ENCODE measurements at places on chromosomes 5 and 9.
A peak's percentile ranks its signal among the peaks of the same experiment; 100 is the strongest.

DNA sequence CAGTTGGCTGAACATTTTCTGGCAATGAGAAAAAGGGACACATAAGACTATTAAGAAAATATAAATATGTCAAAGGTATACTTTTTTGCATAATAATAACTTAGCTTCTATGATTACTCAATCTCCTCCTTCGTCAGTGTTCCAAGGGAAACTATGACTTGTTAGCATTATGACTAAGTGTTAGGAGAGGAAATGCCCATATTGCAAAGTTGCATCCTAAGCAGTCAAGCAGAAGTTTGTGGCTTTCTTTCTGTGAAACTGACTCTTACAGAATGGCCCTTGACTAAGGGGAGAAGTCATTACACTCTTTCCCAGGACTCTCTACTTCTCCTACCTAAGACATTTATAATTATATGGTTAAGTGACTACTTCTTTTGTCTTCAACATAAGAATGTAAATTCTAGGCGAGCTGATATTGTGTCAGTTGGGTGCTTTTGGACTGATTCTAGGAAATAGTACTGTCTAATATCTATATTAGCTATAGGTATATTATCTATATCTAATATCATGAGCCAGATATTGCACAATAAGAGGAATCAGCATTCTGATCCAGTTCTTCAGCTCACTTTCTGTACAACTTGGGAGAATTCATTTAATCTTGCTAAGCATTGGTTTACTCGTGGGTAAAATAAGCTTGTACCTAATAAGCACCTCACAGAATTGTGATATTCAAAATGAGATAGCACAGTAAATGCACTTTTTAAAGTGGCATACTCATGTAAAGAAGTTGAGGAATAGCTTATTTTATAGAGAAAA is 16.4 kb upstream of the SPINK6 start:
- peak; percentile 98 for DNase-seq

DNA sequence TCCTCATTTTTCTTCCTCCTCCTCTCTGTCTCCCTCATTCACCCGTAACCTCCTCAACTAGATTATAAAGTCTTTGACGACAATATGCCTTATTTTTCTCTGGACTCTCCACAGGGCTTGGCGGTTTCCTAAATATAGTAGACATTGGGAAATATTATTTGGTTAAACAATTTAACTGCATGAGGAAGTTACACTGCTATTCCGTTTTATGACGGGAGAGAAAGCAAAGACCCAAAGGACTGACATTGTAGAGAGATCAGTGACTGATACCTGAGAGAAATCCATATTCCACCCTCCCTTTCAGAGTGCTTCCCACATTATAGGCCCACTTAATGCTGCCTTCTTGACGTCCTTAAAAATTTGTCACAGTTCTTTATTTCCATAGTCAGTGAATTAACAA is 51.2 kb downstream of the GDA start:
- DNase-seq = no peak

- no peak for DNase-seq
Measured at GRCh38 chr5:78260771-78261170, 33.7 kb downstream of the AP3B1 start.

GRCh38 chr9:99451112-99451606 is 229.1 kb downstream of the SEC61B start:
- DNase-seq = no peak

GRCh38 chr5:95760273-95761191 is 29.4 kb downstream of the RHOBTB3 start:
- peak; percentile 70 for DNase-seq

DNA sequence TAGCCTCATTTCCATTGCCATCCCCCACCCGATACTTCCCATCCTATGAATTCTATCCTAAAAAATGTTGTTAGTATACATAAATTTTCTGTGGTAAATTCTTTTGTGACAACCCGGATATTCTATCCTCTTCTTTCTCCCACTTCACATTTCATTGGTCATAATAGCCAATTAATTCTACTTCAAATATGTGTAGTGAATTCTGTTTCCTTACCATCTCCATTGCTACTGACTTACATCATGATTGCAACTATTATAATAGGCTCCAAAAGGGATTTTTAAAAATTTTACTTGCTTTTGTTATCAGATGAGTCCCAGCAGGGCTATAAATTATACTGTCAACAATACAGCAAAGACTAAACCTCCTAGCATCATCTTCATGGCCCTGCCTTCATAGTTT is 1326.8 kb downstream of the PTPRD start:
- no peak for DNase-seq

DNA sequence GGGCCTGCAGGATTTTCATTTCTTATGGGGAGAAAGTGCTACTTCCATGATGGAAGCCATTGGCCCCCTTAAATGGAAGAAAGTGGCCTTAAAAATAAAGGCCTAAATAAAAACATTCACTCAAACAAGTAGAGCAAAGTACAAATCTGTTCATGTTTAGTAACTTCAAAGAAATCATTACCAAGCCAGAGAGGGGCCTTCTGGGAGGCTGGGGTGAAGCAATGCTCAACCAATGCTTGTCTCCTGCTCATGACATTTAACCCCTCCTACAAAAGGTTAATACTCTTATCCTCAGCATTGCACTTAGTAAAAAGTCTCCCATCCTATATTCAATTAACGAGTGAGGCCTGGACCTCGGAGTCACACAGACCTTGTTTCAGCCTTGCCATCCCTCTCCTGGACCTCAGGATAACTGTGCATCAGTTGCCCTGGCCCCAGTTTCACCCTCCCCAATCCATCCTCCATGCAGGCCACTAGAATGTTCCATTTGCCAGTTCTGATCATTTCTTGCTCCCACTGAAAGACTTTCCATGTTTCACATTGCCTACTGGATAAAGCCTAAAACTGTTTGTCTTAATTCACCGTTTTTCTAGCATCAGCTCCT is 36.9 kb upstream of the ALDH1B1 start:
- DNase-seq = no peak

DNA sequence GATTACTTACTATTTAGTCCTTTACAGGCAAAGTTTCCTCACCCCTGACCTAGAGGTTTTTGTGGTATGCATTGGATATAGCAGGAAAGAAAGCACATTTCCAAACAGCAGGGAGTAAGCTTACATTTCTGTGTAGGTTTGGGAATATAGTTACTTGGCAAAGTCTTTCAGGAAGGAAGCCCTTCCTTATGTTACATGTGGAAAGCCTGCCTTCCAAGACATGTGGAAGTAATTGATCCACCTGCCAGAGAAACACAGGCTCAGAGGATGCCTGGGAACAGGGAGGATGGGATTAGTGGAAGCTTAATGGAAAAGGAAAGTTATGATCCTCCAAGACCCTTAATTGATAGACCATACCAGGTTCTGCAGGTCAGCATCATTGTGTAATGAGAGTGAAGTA is 87.3 kb upstream of the PPP1R2B start:
- DNase-seq = no peak

DNA sequence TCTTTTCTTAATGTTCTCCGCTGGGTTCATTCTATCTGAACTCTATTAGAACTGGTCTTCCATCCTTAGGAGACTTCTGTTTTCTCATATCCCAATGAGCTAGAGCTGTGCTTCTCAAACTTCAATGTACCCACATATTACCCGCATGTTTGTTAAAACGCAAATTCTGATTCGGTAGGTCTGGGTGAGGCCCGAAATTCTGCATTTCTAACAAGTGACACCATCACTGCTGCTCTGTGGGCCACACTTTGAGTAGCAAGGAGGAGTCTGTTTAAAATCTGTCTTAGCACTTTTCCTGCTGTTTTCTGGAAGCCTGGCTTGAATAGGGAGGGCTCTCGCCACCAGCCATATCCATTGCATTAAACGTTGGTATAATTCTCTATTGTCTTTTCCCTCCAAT is 151.9 kb upstream of the CLINT1 start:
- no peak for DNase-seq

DNA sequence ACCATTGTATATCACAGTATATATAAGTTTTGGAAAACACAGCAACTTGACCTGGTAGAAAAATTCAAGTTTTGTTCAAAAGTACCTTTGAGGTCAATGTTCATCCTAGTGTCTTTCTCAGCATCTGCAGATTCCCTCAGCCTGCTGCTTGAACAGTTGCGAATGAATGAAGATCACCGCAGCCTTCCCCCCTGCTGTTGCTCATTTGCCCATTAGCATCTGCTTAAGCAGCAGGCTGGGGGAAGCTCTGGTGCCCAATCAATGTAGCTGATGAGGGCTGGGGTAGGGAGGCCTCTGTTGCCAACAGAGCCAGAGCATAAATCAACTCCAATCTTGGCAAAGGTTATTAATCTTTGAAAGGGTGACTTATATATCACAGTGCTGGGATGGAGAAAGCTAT is 586.5 kb upstream of the PTPRD start:
- DNase-seq = no peak

- DNase-seq = no peak
Measured at GRCh38 chr9:85960688-85961093, 19.7 kb downstream of the NAA35 start.

GRCh38 chr9:95504053-95504963 is 12.5 kb downstream of the PTCH1 start:
- no peak for DNase-seq

GRCh38 chr9:8821910-8822666 is 1022.5 kb upstream of the DMAC1 start:
- DNase-seq = no peak

- peak; percentile 39 for DNase-seq
Measured at GRCh38 chr5:159171274-159171673, 38.1 kb downstream of the RNF145 start.

DNA sequence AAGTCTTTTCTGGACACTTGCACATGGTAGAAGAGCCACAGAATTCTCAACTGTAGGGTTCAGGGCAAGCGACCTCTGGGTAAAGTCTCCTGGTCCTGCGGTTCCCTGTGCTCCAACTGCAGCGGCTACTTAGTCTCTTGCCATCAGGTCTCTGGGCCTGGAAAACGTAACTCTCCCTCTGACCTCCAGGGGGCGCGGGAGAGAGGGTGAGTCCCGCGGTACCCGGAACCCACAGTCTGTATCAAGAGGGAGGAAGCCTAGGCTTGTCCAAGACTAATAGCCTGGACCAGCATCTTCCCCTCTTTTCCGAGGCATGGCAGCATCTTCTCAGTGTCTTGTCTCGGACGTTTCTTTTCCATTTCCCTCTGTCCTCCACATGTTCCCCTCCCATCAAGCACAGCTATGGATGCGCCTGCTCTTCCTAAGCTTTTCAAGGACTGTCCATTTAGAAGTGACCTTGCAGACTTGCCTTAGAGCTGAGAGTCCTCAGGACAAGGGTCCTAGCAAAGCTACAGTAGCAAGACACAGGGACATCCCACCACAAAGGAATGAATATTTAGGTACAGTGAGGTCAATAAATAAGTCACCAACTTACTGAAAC is 59.3 kb downstream of the FSTL4 start:
- peak; percentile 81 for DNase-seq

- no peak for DNase-seq
Measured at GRCh38 chr5:964821-965220, 43.8 kb upstream of the NKD2 start.

- no peak for DNase-seq
Measured at GRCh38 chr5:173538654-173539053, 77.8 kb downstream of the BOD1 start.

DNA sequence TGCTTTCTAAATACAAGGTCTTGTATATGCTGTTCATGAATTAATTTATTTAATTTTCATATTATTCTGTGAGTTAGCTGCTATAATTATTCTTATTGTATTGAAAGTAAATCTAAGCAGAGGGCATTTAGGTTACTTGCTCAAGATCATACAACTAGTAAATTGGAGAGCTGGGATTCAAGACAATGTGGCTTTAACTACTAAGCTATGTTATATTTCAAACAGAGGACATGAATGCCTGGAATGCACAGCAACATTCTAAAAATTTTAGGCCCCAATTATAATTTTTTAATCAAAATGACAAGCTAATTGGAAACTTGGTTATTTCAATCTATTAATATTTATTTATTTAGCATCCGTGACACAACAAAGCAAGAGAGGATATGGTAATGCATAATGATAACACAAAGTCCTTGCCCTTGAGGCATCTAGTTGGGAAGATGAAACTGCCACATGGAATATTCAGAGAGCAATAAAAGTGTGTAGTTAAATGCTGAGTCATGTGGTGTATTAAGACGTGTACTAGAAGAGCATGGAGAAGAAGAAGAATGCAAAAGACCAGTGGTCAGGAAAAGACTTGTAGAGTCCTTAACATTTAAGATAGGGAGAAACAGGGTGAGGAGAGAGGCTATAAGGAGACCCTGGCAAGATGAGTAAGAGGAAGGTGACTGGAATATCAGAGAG is 24.4 kb downstream of the CTXN3 start:
- no peak for DNase-seq

- peak; percentile 26 for DNase-seq
Measured at GRCh38 chr9:129832982-129833381, 2.1 kb downstream of the C9orf78 start.

GRCh38 chr9:97704851-97705250 is 7.7 kb upstream of the XPA start:
- DNase-seq = no peak

DNA sequence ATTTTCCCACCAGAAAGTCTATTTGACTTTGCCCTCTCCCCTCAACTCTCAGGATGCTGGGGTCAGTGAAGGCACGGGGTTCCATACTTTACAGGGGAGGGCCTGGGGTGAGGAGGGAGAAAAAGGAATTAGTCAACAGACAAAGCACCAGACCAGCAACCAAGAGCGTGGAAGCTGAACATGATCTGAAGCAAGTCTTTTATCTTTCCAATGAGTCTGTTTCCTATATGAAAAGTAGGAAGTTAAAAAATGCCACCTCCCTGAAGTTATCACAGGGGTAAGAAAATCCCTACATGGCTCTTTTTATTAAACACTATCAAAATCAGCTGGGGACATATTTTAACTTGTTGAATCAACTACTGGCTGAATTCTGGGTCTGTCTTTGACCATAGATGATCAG is 337.0 kb downstream of the TRPM3 start:
- DNase-seq = no peak

GRCh38 chr9:129619787-129620668 is 873 bp downstream of the C9orf50 start:
- peak; percentile 60 for DNase-seq

GRCh38 chr5:33927685-33928084 is 8.5 kb upstream of the RXFP3 start:
- no peak for DNase-seq

DNA sequence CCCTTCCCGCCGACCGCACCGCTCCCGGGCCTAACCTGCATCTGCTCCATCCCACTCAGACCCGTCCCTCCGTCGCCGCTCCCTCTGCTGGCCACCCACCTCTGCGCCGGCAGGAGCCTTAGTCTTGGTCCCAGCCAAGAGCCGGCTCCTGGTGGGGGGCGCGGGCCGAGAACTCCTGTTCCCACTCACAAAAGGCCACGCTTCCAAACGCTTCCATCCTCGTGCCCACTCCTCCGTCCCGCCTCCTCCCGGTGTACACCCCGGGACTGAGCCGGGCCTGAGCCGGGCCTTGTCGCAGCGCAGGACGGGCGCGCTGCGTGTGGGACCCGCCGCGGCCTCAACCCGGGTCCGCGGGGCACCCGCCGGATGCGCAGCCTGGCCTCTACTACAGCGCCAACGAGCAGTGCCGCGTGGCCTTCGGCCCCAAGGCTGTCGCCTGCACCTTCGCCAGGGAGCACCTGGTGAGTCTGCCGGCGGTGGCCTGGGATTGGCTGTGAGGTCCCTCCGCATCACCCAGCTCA is 7.5 kb downstream of the ADAMTS13 start:
- DNase-seq = no peak

GRCh38 chr9:7549249-7549648 is 250.3 kb downstream of the DMAC1 start:
- no peak for DNase-seq

- peak; percentile 54 for DNase-seq
Measured at GRCh38 chr9:76395381-76395780, 1.2 kb upstream of the RFK start.

Data from suppressor macrophage treated with lipopolysaccharide for 1 hour (primary cell).